Natural killer cell treated with Interleukin-12 subunit alpha and Interleukin-12 subunit beta and Interleukin-15 and Interleukin-18, amount 100 ng/mL, for 72 hours (primary cell): ENCODE measurements at places on chromosomes 6 and 20. TPM values are rescaled to one million over a fixed set of nuclear protein-coding genes. Genes with fewer than 3 reads are reported as not detected.

DNA sequence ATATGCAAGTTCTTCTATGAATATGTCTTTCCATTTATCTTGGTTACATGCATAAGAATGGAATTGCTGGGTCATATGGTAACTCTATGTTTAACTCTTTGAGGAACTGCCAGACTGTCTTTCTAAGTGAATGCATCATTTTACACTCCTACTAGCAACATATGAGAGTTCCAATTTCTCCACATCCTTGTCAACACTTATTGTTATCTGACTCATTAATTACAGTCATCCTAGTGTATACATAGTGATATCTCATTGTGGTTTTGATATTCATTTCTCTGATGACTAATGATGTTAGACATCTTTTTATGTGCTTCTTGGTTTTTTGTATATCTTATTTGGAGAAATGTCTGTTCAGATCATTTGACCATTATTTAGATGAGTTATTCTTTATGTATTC, 96.7 kb upstream of the LAMP5 start:
- H3K27ac ChIP-seq: no peak overlapping the region
- H3K27me3 ChIP-seq: peaks cover 2% of the 10 kb centered on the region
- no peaks in the 10 kb centered on the region for H3K4me1 ChIP-seq
- H3K36me3 ChIP-seq: no peaks in the 10 kb centered on the region

GRCh38 chr6:94213226-94213625, 793.9 kb upstream of the EPHA7 start:
- H3K36me3 ChIP-seq: no peaks in the 10 kb centered on the region
- H3K4me1 ChIP-seq: no peaks in the 10 kb centered on the region
- DNase-seq: no peak
- H3K27ac ChIP-seq: no peak overlapping the region

GRCh38 chr6:79574630-79575225, 37.5 kb upstream of the LCA5 start:
- no peak overlapping the region for H3K4me3 ChIP-seq
- H3K27me3 ChIP-seq: peaks cover 3% of the 10 kb centered on the region
- H3K4me1 ChIP-seq: no peaks in the 10 kb centered on the region
- H3K36me3 ChIP-seq: no peaks in the 10 kb centered on the region
- DNase-seq: no peak

- H3K27ac ChIP-seq: peak overlapping the region; percentile 21
- H3K4me3 ChIP-seq: no peak overlapping the region
- no peaks in the 10 kb centered on the region for H3K36me3 ChIP-seq
Measured at GRCh38 chr6:41984623-41985022, 43.0 kb upstream of the CCND3 start.

DNA sequence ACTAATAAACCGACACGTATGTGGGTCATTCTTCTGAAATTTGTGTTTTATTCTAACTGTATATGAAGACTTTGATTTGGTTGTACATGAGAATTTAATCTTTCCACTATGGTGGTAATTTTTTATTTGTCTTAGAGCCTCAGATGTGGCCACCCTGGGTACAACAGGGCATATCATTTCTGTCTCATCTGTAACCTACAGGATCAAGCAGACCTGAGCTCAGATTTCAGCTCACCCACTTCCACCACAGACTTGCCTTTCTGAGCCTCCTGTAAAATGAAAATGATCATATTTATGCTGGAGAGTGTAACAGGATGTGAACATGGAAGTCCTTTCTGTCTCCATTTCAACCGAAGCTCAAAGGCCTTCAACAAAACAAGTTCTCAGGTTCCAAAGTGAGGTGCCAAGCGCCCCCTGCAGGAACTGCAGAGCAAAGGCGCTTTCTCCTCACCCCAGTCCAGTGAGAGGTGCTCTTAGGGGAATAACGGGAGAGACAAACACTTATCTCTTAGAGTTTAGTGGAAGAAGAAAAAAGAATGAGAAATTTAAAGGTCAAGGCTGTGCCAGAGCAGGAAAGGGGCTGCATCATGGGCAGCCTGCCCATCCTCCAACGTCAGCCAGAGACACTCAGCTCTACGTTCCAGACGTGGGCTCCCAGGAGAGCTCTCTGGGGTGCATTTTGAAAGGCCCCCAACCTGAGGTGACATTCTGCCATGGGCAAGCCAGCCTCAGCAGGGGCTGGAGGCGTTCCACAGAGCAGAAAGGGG, 23.0 kb upstream of the CD24 start:
- H3K27ac ChIP-seq: no peak overlapping the region
- no peaks in the 10 kb centered on the region for H3K36me3 ChIP-seq
- no peak overlapping the region for H3K4me3 ChIP-seq
- no peaks in the 10 kb centered on the region for H3K4me1 ChIP-seq
- DNase-seq: no peak

DNA sequence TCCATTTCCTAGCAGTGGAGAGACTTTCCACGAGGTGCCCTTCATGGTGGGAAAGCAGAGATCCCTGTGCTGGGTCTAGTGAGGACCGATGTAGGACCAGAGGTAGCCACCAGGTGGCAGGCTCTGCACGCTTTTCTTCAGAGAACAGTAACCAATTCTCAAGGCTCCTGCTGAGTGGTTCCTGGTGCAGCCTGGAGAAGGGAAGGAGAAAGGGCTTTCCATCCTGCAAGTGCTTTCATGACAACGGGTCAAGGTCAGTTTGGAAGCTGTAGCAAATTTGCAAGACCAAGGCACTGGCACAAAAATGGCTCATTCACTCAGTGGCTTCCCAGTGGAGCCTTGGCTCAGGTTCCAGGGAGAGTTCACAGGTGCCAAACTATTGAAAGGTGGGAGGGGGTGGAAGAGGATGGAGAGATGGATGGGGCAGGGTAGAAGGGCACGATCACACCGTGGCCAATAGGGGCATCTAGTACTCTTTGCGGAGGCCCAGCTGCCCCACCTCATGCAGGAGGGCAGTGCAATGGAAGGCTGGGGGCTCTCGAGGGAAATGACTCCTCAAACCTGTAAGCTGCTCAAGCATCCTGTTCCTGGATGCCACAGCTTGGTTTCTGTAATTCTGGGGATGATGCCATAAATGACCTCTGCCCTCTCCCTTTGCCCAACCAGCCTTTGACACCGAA, 25.5 kb upstream of the KCNK16 start:
- peak; percentile 74 for DNase-seq
- peaks cover 9% of the 10 kb centered on the region for H3K4me1 ChIP-seq
- H3K4me3 ChIP-seq: no peak overlapping the region

DNA sequence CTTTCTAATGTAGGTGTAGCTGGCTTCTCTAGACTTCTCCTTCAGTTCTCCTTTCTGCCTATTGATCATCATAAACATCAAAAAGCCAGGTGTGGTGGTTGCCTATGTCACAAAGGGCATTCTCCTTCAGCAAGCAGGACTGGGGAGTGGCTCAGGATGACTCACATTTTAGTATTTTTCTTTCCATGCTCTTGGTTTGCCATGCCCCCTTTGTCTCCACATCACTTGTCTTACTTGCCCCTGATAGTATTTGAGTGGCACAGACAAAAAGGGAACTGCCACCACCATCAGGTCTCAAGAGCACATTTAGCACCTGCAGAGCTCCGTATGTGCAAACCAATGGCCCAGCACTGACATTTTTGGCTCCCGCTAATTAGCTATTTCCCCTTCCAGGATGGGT, 698.8 kb downstream of the DHX35 start:
- no peaks in the 10 kb centered on the region for H3K36me3 ChIP-seq
- no peaks in the 10 kb centered on the region for H3K27me3 ChIP-seq
- no peak for DNase-seq
- no peaks in the 10 kb centered on the region for H3K4me1 ChIP-seq
- H3K4me3 ChIP-seq: no peak overlapping the region
- no peak overlapping the region for H3K27ac ChIP-seq

DNA sequence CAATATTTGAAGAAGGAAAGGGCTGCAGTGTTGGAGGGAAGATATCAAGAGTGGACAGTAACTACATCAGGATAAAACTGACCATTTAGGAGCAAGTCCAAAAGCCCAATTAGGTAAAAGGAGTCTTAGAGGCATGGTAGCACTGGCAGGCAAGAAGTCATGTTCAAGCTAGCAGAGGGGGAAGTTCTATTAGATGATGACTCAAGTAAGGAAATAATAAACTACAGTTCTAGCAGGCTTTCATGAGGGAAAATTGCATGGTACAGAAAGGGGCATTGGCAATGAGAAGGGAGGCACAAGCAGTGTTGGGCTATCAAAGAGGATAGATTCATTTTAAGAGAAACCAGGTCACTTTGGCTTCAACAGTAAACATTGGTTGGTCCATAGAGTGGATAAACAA, 156.1 kb upstream of the PTPRK start:
- no peaks in the 10 kb centered on the region for H3K36me3 ChIP-seq
- H3K4me3 ChIP-seq: no peak overlapping the region
- no peak for DNase-seq
- H3K27ac ChIP-seq: no peak overlapping the region

DNA sequence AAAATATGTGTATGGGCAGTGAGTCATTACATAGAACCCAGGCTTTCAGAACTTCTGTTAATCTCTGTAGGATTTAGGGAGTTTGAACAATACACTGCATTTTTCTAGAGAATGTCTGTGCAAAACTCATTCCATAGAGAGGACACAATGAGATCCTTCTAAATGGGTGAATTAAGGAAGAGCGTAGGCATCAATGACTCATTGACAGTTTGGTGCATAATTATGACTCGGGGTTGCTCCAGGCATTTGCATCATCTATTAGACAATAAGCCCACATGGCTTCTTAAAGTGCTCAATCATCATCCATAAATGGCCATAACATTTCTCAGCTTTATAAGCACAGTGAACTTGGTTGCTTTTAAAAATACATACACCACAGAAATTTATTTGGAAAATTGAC, 625.5 kb downstream of the CDH26 start:
- peaks cover 8% of the 10 kb centered on the region for H3K27me3 ChIP-seq
- H3K4me1 ChIP-seq: no peaks in the 10 kb centered on the region
- no peak overlapping the region for H3K27ac ChIP-seq
- no peaks in the 10 kb centered on the region for H3K36me3 ChIP-seq
- no peak overlapping the region for H3K4me3 ChIP-seq
- no peak for DNase-seq

- peak overlapping the region; percentile 92 for H3K27ac ChIP-seq
- H3K27me3 ChIP-seq: no peaks in the 10 kb centered on the region
- H3K4me1 ChIP-seq: peaks cover 70% of the 10 kb centered on the region
- peak; percentile 78 for DNase-seq
- H3K36me3 ChIP-seq: no peaks in the 10 kb centered on the region
Measured at GRCh38 chr6:159104163-159104925, 59.6 kb upstream of the TAGAP start.

GRCh38 chr6:163001330-163001729, 273.6 kb downstream of the PACRG start:
- no peak overlapping the region for H3K4me3 ChIP-seq
- no peak overlapping the region for H3K27ac ChIP-seq
- no peaks in the 10 kb centered on the region for H3K4me1 ChIP-seq
- H3K27me3 ChIP-seq: no peaks in the 10 kb centered on the region
- no peak for DNase-seq
- H3K36me3 ChIP-seq: no peaks in the 10 kb centered on the region

GDAP1L1 gene
- total RNA-seq: not detected

TSHZ2 gene
- total RNA-seq: 0.05 TPM

UNC93A gene
- total RNA-seq: not detected

OXT gene
- total RNA-seq: not detected

NEDD9 gene
- 59.9 TPM for total RNA-seq

EYA4 gene
- not detected for total RNA-seq

DLL1 gene
- 0.61 TPM for total RNA-seq

SLC32A1 gene
- not detected for total RNA-seq
